ENCODE measurements at places on chromosomes 7 and 10.
A peak's percentile ranks its signal among the peaks of the same experiment; 100 is the strongest.

DNA sequence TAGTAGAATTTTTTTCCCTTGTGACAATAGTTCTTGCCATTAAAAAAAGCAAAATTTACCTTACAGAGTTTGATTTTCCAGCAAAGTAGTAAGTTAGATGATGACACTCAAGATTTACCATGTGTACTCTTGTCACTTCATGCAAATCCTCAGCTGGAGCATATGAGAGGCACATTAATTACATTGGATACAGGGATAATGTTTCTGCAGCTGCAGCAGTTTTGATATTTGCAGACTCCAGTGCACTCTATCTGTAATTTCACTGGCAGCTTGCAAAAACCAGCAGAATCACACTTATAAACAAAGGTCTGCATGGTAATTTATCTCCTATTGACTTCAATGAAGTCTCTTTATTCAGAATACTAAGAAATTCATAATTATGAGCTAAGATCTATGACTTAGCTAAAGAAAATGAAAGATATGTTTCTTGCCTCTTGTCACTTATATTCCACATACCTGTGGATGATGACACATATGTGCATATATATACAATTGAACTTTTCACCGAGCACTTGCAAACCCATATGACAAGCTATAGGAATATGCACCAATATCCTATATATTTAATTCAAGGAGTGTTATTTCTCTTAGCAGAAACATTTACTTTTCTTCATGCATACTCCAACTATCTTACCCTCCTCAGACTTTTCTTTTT is 530.6 kb downstream of the PHTF2 start:
- DNase-seq: no peak

DNA sequence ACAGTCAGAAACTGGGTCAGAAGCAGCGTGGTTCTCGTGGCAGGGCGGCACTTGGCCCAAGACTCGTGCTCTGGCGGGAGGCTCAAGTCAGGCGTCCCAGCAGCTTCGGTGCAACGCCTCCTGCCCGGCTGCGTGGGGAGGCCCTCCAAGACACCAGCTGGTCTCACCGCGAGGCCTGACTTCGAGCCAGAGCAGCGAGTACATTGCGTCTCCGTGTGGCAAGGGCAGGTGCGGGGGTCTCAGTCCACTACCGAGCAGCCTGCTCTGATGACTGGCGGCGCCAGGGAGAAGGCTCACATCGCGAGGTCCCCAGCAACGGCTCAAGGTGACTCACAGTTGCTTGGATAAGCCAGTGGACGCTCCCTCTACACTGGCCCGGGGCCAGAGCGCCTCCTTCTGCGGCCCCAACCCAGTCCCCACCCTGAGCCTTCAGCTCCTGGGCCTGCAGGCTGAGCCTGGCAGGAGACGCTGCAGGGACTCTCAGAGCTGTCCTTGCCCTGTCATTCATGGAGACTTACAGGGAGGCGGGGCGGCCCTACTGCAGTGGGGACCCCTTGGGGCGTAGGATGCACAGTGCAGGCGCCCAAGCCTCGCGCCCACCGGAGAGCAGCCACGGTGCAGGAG is 41.9 kb upstream of the PRKAR1B start:
- DNase-seq: no peak

DNA sequence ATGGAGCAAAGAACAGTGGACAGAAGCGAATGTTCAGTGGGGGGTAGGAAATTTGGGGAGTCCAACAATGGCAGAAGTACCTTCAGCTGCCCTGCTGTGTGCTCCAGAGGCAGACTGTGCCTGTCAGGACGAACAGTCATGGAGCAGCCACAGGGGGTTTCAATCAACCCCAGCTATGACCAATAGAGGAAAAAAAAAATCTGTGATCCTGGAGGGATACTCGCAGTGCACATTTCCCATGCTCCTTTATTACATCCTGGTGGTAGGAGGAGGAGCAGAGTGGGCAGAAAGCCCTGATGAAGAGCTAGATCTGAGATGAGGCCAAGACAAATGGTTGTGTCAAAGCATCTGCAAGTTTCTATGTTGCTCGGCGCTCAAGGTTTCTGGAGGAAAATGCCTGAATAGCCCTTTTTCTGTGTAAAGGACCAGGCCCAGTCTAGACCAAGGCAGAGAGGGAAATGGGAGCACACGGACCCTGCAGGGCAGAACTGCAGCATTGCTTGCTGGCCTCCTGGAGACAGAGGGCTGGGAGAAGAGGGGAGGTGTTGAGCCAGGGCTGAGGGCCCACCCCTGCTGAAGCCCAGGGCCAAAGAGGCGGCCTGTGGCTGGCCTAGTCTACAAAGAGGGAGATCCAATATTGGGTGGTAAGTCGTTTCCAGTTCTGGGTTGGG is 201.5 kb downstream of the GRID1 start:
- no peak for DNase-seq

DNA sequence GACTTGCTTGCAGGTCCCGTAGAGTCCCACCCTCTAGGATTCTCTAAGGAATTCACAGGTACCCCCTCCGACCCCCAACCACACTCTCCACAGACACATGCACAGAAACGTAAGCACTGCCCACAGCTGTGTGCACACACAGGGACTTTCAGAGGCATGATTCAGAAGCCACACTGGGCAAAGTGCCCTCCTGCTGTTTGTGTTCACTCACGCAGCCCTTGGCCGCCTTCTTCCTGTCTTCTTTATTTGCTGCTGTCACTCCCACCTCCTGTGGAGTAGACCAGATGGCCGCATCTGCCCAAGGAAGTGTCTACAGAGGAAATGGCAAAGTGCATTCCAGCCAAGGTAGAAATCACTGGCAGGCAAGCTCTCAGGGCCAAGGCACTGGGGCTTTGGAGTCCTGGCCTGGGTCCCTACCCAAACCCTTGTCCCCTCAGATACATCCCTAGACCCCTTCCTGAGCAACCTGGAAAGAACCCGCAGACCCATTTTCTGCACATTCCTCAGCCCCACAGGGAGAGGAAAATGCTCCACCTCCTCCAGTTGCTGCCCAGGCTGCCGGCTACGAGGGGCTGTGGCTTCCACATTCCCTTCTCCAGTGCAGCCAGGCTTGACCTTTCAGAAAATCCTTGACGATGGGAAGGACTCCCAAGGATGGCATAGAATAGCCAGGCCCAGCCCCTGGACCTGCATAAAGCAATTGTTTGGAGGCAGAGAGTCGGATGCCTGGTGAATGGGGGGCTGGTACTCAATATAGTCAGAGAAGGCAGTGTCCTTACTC is 21.6 kb upstream of the GIMAP8 start:
- DNase-seq: no peak

GRCh38 chr10:117135480-117136140 is 2.5 kb downstream of the VAX1 start:
- DNase-seq: no peak

- no peak for DNase-seq
These were observed 10.4 kb upstream of the FAM170B start for GRCh38 chr10:49144058-49144720.

GRCh38 chr10:43904301-43904700 is 255.6 kb upstream of the ZNF32 start:
- DNase-seq: no peak

- DNase-seq: no peak
These were observed 132.0 kb downstream of the PRKAG2 start for GRCh38 chr7:151744656-151745638.

DNA sequence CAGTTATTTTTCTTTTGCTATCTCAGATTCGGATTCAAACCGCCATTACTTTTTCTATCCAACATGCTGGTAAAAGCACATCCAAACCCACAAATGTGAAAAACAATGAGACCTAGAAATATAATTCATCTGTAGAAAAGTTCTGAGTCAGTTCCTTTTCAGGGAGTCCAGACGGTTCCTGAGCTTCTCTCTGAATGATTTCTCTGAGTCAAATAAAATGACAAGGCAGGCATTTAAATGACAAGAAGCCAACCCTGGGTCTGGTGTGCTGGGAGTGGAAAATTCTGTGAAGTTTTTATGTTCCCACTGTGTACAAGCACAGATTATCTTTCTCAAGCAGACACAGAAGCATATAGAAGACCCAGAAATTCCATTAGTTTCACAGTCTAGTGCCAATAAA is 96.3 kb upstream of the ANKRD1 start:
- DNase-seq: no peak

DNA sequence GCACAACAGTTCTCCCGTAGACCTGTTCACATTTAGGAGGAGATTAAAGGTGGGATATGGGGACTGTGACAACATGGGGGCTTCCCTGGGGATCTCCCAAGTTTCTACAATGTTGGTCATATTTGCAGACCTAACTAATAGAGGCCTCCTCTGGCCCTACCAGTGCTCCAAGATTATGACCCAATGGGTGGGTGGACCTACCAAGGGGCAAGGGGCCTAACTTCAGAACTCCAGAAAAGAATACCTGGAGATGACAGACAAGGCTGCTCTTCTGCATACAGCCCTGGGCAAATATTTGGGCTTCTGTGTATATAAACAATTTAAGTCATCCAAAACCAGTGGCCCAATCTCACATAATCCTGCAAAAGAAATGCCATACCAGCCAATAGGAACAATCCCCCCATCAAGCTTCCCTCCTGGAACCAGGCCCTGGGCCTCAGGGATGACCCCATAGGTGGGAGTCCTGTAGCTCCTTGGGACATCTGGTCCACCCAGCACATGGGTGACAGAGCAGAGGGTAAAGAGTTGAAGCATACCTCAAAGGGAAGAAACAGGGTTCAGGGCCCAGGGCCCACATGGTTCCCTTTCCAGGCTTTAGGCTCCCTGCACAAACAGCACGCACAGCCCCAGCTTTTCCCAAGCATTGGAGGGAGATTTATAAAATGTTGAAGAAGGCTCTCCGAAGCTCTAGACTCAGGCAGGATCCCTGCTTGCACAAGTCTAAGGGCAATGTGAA is 86.1 kb upstream of the CHST15 start:
- DNase-seq: no peak

- DNase-seq: no peak
These were observed 28.2 kb downstream of the ARHGAP21 start for GRCh38 chr10:24695452-24695851.

- DNase-seq: no peak
These were observed 275.4 kb upstream of the PFKP start for GRCh38 chr10:2791774-2792443.

- no peak for DNase-seq
These were observed 15.1 kb downstream of the ZNF800 start for GRCh38 chr7:127377425-127377824.

DNA sequence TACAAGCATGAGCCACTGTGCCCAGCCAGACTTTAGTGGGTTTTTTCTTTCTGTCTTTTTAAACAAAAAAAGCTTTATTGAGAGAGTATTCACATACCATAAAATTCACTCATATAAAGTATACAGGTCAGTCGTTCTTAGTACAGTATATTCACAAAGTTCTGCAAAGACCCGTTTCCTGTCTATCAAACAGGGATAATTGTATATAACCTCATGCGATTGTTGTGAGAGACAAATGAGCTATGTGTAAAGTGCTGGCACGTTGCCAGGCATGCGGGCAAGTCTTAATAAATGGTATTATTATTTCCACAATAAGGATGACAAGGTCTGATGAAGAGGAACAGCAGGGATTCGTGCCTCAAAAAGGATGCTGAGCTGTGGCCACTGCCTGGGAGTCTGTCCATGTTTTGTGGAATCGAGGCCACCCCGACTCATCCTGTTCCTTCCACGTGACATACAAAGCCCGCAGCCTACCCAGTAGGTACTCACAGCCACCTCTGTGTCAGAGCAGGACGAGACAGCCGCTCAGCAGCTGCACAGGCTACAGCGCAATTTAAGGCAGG is 51.6 kb downstream of the SMKR1 start:
- no peak for DNase-seq

- peak; percentile 68 for DNase-seq
These were observed at the start of gene C10orf105 for GRCh38 chr10:71719464-71720201. C10orf105 (minus strand) TSS chr10:71719778; CDS start chr10:71716337, 3,441 bp downstream.

- no peak for DNase-seq
These were observed 50.0 kb downstream of the MGMT start for GRCh38 chr10:129516846-129517679.

DNA sequence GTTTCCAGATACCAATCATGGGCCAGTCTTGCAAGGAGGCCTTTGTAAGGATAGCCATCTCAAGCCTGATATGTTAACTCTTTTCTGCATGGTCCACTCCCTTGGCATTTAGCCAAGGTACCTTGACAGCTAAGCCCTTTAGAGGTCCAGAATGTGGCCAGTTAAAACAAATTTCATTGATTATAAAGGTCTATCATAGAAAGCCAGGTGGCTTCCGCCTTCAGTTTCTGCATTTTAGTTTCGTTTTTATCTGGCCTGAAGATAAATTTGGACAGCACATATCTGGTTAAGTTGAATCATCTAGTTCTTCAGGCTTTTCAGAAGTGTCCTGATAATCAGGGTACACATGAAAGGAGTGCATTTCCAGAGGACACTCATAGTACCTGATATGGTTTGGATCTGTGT is 30.7 kb downstream of the ANKIB1 start:
- no peak for DNase-seq

DNA sequence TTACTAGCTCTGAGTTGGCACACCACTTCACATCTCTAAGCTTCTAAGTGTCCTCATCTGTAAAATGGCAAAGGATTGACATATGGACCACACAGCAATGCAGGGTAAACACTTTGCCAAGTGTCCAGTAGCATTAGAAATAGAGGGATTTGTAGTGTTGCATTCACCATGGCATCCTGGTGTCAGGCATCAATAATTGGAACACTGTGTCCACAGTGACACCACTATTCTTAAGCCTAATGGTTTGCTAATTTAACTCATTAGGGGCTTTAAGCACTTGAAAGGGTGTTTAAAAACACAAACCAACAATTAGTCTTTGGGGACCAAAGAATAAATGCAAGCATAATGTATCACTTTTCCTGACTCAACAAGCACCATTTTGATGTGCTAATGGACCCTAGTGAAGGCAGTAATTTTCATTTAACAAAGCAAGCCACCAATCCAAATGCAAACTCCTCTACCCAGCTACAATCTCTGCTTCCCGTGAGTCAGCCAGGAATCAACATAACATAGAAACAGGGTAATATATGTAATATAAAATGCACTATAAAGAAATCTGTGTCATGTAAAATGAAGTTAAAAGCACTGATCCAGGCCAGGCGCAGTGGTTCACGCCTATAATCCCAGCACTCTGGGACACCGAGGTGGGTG is 75.9 kb downstream of the FAM204A start:
- no peak for DNase-seq

- DNase-seq: no peak
These were observed 868 bp downstream of the MYO1G start for GRCh38 chr7:44977959-44978335.

GRCh38 chr10:116853701-116854100 is 4.4 kb downstream of the ENO4 start:
- DNase-seq: no peak

GRCh38 chr10:117137911-117138642 is at the start of gene VAX1:
VAX1 (minus strand) TSS chr10:117138270; CDS start chr10:117138056, 214 bp downstream.
- no peak for DNase-seq

Data from substantia nigra (tissue), 51 donors.